HepG2 (cell line): ENCODE measurements at places on chromosomes 11 and 22. TPM values are rescaled to one million over a fixed set of nuclear protein-coding genes. Genes with fewer than 3 reads are reported as not detected.

Gene PLAAT4
- 1.00 and 1.6 TPM in 2 replicates for total RNA-seq

Gene POTEH
- not detected in 2 replicates for total RNA-seq

Gene CNGA4
- total RNA-seq: not detected in 2 replicates

Gene TLCD5
- total RNA-seq: 4.1 and 6.1 TPM in 2 replicates

Gene NPAS4
- not detected in 2 replicates for total RNA-seq

Gene SEC14L2
- 4.1 and 5.3 TPM in 2 replicates for total RNA-seq

Gene TBC1D22A
- total RNA-seq: 17.3 and 17.6 TPM in 2 replicates

Gene C22orf31
- total RNA-seq: not detected in 2 replicates

Gene TRIM51G
- not detected in 2 replicates for total RNA-seq

Gene OR6A2
- total RNA-seq: not detected in 2 replicates

Gene C11orf42
- not detected in 2 replicates for total RNA-seq

Gene TPBGL
- not detected in 2 replicates for total RNA-seq
